AG09309 (cell line): ENCODE measurements at places on chromosomes 5 and 9.

- no peak for DNase-seq
These were observed 107.0 kb downstream of the MELK start for GRCh38 chr9:36679710-36680109.

GRCh38 chr5:44360919-44361318 lies 28.3 kb downstream of the FGF10 start:
- no peak for DNase-seq

GRCh38 chr9:14242150-14242805 lies 71.7 kb downstream of the NFIB start:
- DNase-seq: no peak

DNA sequence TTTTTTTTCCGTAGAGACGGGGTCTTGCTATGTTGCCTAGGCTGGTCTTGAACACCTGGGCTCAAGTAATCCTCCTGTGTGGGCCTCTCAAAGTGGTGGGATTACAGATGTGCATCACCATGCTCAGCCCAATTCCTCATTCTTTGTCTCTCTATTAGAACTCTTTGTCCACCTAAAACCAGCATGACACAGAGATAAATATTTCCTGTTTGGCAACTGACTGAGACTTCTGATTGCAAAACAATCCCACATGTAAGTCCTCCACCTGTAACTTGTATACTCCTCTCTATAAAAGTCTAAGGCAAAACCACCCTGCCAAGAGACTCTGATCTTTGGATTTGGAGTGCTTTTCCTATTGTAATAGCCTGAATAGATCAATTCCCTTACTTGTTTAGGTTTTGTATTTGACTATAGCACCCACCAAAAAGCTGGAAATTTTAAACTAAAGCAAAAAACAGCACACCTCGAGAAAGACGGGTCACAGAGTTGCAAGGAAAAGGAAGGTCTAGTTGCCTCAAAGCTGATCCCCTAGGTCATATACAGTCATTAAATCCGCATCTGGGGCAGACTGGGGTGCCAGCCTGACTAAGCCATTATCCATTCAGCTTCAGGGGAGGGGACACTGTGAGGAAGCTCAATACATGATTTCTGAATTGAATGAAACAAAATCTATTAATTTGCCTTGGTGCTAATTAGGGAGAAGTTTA lies 13.5 kb upstream of the KIF27 start:
- peak; percentile 59 for DNase-seq

DNA sequence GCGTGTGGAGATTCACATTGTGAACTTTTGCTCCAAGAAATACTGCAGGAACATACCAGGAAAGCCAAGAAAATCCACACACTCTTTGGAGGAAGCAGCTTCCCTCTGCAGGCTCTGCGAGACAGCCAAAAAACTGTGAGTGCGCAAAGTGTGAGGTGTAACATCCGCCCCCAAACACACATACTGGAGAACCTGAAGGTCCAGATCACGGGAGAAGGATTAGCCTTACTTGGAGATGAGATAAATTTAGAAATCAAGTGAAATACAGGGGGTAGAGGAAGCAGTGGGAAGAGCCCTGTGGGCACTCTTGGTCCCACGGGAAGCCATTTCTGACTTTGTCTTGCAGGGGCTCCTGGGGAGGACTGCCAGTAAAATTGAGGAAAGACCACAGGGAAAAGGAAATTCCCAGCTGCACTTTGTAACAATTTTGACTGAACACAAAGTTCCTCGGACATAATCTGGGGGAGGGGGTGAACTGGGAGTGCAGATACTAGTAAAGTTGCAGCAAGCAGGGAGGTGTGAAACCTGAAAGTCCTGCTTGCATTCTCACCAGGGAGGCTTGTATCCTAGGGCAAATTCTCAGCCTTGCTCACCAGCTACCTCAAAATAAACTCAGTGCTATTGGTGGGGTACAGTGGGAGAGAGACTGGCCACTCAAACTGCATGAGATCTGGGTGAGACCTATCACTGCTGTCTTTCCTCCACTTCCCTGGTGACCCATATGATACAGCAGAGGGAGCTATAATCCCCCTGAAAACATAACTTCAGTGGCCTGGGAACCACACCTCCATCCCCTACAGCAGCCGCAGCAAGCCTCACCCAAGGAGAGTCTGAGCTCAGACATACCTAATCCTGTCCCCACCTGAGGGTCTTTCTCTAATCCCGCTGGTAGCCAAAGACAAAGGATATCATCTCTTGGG lies 109.1 kb downstream of the ALDH1A1 start:
- DNase-seq: no peak

GRCh38 chr5:97136475-97136874 lies 5.9 kb downstream of the LIX1 start:
- no peak for DNase-seq

GRCh38 chr5:95124101-95124500 lies 160.8 kb downstream of the MCTP1 start:
- DNase-seq: no peak

DNA sequence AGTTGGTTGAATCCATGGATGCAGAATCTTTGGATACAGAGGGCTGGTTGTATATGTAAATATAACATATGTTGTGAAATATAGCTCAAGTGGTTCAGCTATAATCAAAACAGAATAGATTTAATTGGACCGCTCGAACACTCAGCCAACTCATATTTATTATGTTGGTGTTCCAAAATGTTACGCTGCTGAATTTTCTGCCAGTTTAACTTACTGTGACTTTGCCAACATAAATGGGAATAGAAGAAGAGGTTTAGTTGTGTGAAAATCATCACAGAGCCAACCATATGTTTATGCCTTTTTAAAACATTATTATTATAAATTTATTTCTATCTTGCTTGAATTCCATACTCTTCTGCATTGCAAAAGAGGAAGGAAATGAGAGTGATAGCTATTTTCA lies 178.2 kb upstream of the FBXL7 start:
- DNase-seq: no peak

DNA sequence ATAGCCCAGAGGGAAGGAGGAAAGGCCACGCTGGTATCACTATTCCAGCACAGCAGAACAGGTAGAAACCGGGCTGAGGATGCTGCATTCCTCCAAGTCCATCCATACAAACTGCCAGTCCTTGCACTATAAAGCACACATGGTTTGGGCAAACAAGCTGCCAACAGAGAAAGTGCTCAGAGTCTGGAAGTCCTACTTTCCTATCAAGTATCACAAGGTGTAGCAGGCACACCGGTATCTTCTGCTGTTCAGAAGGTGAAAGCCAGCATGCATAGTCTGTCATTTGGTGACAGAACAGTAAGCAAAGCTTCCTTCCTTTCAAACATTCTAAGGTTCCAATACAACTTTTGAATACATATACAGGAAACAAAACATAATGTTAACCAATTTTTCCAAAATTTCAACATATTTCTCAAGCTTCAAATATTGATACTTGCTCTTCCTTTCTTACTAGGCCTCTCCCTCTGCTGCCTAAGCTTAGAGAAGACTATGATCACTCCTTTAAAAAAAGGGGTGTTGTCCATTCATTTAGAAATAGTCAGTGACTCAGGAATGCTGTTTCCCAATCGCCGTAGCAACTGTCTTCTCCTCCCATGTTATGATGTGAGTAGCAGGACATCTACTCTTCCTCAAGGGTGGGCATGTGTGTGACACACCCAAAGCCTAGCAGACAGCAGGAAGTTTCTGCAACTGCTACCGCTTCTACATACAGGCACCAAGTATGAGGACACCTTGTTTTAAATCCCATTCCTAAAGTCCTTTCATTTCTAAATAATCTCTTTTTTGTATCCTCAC lies 14.7 kb downstream of the DIAPH1 start:
- peak; percentile 77 for DNase-seq

DNA sequence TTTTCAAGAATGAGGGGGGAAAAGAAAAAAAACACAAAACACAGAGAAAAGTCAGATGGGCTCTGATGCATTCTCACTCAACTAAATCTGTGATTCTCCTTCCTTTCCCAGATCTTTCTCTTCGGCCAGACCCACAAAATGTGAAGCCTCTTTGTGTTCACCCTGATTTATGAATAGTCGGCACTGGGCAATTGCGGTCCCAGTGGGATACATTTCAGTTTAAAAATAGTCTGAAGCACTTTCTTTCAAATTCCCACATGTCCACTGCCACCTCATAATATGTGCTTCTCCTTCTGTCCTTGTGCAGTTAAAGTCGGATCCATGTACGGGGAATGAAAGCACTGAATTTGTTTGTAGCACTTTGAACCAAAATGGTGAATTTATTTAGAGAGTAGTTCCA lies 995.4 kb upstream of the WWC1 start:
- DNase-seq: no peak

DNA sequence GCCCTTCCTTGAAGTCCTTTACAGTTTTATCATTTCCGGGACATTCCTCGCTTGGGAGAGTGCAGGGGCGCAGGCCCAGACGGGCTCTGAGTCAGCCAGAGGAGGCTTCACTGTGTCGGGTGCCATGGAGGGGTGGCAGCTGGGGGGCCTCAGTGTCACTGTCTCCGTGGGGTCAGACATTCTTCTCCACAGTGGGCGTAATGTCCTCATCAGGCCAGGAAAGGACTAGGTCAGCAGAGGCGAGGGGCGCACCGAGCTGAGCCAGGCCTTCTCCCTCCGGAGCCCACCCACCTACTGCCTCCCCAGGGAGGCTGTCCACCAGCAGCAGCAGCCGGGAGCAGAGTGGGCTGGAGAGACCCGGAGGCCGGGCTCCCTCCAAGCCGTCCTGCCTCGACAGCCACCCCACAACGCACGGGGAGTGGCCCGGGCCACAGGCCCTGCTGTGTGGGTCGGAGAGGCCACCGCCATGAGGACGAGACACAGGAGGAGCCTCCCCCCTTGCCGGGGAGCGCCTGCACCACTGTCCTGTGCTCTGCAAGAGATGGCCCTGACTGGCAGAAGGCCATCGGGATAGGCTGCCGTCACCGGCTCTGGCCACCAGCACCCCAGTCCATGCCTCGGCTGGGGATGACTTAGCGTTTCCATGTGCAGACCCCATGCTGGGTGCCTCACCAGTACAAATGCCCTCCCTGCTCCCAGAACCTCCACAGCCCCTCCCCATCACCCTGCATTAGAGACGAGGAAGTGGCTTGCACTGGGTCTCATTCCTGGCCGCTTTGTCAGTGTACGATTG lies 26.5 kb downstream of the SARDH start:
- no peak for DNase-seq

GRCh38 chr9:137302118-137302448 lies at the start of gene NRARP:
Gene NRARP (minus strand): TSS chr9:137302271. CDS start chr9:137301928, 343 bp downstream.
- DNase-seq: no peak

DNA sequence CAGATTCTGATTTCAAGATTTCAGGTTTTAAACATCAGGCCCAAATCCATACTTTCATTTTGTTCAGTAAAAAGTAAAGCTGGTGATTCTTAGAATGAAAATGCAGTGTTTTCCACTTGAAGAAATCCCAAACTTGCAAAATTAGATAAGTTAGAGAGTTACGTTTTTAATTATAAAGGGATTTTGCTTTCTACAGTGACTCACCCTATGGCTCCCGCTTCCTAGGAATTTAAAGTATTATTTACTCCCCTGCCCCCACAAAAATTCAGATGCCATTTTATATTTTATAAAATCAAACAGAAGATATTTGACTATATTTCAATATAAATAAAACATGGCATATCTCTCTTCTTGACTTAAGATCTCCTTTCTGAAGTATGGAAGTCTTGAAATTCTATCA lies 402.9 kb downstream of the ZSWIM6 start:
- peak; percentile 16 for DNase-seq
